MV-4-11 (cell line): ENCODE measurements at places on chromosomes 16 and 17.

DNA sequence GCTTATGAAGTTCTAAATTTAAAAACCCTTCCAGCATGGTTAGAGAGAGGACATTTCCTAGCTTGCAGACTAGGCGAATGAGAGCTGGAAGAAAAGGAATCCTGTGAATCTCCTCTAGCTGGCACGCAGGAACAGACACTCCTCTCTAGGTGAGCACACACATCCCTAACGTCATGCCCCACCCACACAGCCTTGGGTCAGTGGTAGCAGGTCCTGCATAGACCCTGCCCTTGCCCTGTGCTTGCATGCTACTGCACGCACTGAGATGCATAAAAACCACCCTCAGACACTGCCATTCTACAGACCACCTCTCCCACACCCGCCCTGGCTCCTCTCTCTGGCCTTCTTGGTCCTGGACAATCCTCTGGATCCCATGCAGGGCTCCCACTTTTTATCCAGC lies 23.5 kb downstream of the CES1 start:
- no peak for DNase-seq

- no peak for DNase-seq
Observed at GRCh38 chr17:47220531-47220999, 11.4 kb downstream of the MYL4 start.

- DNase-seq = no peak
Observed at GRCh38 chr17:56373981-56374833, 219.3 kb upstream of the NOG start.

DNA sequence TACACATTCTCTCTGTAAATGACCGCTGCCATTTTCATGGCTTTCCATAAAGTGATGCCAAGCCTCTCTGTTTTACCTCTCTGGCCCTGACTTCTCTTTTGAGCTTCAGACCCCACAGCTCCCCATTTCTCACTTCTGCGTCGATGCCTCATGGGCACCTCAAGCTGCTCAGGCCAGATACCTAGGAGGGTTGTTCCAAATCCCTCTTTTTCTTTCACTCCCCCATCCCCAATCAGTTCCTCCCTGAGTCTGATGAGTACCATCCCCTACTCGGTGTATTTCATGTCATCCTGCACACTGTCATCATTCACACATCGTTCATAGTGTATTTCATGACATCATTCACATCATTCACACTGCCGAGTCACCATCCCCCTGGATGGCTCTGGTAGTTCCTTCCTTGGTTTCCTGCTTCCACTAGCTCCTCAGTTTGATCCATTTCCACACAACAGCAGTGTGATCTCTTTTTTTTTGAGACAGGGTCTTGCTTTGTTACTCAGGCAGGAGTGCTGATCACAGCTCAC lies 43.1 kb downstream of the NTN1 start:
- DNase-seq = no peak

DNA sequence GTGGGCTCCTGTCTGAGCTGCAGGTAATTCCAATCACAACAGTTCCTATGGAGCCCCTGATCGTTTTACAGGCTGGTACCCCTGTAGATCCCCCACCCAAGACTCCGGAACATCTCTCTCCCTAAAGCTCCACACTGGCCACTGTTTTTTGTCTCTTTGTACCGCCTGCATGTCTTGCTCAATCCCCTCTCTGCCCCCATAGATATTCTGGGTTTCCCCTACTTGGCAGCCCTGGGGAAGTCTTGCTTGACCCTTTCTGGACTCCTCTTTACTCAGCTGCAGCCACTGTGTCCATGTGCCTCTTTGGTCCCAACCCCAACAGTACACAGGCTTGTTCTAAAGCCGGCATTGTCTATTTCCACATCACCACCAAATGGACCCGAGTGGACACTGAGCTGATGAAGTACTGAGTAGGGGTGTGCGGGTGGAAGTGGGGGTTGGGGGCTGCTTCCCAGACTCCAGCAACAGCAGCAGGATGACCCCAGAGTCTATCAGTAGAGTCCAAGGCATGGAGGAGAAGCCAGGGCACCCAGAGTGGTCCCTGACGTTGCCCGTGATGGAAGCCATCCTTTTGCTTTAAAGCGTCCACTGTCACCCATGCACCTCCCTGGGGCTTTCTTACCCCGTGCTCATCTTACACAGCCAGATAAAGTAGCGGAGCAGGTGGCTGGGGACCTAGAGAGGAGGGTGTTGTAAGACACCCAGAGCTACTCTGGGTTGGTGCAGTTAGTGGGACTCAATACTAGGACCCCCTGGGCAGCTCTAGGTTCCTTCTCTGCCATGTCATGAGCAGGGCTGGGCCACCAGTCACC lies 6.4 kb downstream of the CD300LB start:
- peak; percentile 14 for DNase-seq

GRCh38 chr17:80363120-80363515 lies 51.8 kb upstream of the ENDOV start:
- DNase-seq = no peak

DNA sequence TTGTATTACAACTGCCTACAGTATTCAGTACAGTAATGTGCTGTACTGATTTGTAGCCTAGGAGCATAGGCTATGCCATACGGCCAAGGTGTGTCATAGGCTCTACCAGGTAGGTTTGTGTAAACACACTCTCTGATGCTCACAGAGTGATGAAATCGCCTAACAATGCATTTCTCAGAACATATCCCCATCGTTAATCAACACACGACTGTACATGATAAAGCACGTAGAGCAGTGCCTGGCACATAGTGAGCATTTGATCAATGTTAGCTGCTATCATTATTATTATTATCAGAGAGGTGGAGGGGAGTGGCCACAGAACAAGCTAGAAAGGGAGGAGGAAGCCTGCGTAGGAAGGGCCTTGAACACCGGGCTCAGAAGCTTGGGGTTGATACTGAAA lies 81.1 kb upstream of the LHX1 start:
- no peak for DNase-seq

DNA sequence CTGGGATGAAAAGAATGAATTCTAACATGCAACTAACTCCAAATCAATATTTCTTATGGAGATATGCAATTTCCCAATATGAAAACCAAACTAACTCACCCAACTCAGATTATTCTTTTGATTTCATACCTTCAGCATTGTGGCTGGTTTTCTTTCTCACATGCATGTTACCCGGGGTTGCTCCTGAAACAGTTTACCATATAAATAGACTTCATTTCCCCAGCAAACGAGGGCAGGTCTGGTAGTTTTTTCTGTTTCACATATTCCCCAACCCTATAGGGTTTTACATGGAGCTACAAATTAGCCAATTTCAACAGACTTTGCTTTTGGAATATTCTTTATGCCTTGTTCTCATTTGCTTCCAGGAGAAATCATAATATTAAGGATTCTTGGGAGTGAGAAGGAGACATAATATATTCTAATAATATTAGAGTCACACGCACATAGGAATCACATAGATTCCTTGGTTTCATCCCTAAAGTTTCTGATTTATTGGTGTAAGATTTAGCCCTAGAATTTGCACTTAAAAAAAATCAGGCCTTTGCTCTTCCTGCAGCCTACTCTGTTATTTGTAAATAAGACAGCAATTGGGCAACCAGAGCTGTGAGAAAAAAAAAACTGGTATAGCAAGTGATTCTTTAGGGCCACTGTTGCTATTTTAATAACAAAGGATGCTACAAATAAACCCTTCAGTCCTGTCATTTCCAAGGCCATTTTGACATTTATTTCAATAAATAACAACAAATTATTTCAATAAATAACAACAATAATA lies 60.3 kb upstream of the FAM20A start:
- DNase-seq = no peak

DNA sequence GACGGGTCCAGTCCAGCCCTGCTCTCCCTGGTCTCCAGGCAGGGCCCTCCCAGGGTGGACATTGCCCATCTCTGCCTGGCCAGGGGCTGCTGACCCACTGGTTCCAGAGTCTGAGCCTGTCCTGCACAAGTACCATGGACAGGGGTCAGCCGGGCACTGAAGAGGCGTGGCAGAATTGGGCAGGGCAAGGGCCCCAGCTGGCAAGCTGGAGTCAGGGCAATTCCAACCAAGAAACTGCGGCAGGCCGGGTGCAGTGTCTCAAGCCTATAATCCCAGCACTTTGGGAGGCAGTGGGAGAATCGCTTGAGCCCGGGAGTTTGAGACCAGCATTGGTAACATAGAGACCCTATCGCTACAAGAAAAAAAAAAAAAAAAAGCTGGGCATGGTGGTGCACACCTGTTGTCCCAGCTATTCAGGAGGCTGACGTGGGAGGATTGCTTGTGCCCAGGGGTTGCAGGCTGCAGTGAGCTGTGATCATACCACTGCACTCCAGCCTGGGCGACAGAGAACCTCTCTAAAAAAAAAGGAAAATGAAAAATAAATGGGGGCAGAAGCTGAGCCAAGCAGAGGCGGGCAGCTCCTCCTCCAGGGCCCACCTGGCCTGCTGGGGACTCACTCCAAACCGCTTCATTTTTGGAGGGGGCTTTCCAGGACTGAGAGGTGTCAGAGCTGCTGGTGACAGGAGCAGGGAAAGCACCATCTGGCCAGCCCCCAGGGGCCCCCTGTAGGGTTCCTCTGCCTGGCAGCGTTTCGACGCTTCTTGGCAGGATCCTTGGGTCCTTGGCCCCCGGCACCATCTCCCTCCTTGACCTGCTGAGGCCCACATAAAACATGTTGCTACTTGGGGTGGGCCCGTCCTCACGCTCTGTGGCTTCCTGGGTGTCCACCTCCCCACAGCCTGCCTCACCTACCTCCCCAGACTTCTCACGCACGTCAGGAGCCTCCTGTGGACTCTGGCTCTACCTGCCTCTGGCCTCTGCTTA lies 2.9 kb upstream of the MAFG start:
- no peak for DNase-seq

GRCh38 chr17:28889996-28890395 lies 7.5 kb downstream of the FLOT2 start:
- peak; percentile 93 for DNase-seq
